ENCODE measurements at places on chromosomes 5 and 9.

- no peak for DNase-seq
These were observed 277.5 kb downstream of the PLK2 start for GRCh38 chr5:58182287-58182841.

GRCh38 chr9:93099551-93100275 is 3.7 kb downstream of the CARD19 start:
- DNase-seq, result no peak

DNA sequence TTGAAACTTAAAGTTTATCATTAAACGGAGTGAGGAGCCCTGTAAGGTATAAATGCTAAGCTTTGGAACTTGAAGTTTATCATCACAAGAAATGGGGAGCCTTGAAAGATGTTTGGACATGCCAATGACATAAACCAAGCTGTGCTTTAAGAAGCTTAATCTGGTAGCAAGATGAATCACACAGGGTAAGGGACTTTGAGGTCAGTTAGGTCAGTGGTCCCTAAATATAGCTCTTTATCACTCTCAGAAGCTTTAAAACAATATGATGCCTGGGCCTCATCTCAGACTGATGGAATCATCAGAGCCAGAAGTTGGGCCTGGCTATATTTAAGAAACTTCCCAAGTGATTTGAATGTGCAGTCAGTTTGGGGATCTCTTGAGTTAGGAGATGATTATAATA is 85.7 kb downstream of the TNC start:
- DNase-seq, result no peak

GRCh38 chr5:126403876-126404275 is 19.3 kb upstream of the GRAMD2B start:
- no peak for DNase-seq

- no peak for DNase-seq
These were observed 534.5 kb downstream of the BNC2 start for GRCh38 chr9:16335788-16336580.

DNA sequence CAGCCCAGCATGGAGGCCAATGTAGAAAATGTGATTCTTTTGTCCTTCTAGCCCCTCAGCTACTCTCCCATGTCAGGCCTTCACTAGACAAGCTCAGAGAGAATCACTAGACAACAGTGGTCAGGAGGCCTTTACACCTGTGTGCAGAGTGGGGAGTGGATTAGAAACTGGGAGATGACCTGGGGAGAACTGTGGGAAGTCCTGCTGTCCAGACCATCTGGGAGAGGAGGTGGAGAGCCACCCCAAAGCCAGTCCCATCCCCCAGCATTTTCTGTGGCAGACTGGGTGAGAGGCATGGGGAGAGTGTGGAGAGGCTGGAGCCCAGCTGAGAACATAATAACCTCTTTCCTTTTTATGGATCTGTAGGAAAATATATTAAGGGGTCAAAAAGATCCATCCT is 452.0 kb upstream of the DMAC1 start:
- no peak for DNase-seq

GRCh38 chr5:121974261-121974660 is 12.5 kb downstream of the SRFBP1 start:
- DNase-seq, result no peak

GRCh38 chr9:96509026-96509425 is 59.1 kb downstream of the HABP4 start:
- no peak for DNase-seq

GRCh38 chr5:106093134-106093533 is 1577.6 kb downstream of the EFNA5 start:
- DNase-seq, result no peak

DNA sequence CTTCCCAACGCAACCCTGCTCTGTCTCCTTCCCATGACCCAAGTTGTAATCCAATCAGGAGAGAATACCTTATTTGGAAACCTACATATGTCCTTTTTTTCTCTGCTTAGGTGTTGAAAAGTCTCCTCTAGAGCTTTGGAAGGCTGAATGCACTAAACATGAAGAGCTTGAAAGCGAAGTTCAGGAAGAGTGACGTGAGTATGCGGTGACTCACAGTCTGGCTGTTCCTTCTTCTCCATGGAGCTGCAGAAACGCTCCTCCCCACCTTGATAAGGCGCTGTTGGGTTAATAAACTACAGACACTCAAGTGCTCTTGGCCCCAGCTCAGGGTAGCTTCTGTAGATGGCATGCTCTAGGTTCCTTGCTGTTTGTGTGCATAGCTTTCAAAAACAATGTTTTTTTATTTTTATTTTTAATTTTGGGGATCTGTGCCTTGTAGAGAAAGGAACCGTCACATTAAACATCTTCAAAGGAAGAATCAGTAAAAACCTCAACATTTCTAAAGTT is 30.7 kb downstream of the RAI14 start:
- no peak for DNase-seq

GRCh38 chr9:28758971-28759370 is 1185.7 kb upstream of the C9orf72 start:
- DNase-seq, result no peak

GRCh38 chr5:620152-620551 is 8.0 kb downstream of the CEP72 start:
- no peak for DNase-seq

DNA sequence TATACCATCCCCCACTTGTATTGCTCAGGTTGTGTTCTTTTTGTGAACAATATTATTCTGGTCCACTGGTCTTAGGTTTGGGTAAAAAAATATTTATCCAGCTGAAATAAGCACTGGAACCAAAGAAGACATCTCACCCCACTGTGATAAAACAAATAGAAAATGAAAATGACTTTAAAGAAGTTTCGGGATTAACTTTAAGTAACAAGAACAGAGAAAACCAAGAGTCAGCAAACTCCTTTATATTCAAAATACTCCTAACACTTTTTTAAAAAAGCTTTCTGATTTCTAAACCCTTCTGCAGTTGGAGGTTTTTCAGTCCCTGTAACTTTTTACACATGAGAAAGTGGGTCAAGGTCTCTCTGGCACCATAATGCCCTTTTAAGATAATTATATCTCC is 273.9 kb upstream of the CDH10 start:
- DNase-seq, result no peak

- DNase-seq, result no peak
These were observed 64.2 kb upstream of the ECM2 start for GRCh38 chr9:92599938-92600461.

- DNase-seq, result no peak
These were observed 202.7 kb upstream of the NR3C1 start for GRCh38 chr5:143606043-143606752.

GRCh38 chr5:191949-192690 is 825 bp downstream of the LRRC14B start:
- no peak for DNase-seq

- DNase-seq, result no peak
These were observed 25.8 kb downstream of the CAST start for GRCh38 chr5:96687812-96688453.

Data from activated T-helper 1 cell treated with anti-CD3 and anti-CD28 coated beads, Interleukin-2, amount 50 U/mL, for 16 hours (primary cell).